Small intestine (tissue), 16 donors: ENCODE measurements at places on chromosomes 16 and 17. TPM values are rescaled to one million over a fixed set of nuclear protein-coding genes. Genes with fewer than 3 reads are reported as not detected.
A peak's percentile ranks its signal among the peaks of the same experiment; 100 is the strongest.

DNA sequence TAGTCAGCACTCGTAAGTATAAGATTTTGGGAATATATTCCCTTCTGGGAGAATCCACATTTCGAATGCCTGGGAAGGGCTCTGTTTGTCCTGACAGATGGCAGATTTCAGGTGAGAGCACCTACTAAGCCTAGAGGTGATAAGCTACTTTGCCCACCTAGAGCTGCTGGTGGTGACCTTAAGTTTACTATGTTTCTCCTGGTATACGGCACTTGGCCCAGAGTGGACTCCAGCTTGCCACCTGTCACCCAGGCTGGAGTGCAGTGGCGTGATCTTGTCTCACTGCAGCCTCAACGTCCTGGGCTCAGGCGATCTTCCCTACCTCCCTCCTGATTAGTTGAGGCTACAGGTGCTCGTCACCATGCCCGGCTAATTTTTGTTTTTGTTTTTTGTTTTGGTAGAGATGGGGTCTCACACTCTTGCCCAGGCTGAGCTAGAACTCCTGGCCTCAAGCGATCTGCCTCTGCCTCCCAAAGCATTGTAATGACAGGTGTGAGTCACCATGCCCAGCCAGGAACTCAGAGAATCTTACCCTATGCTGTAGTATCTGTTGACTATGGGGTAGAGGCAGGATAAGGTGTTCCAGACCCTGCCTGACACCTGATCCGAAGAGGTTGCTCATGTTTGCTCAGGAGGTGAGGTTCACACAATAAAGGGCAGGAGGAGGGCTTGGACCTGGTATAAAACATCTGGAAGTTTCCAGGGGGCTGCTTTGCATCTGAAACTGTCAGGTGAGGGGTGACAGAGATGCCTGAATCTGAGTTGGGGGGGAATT is at the start of gene ZG16:
TSS of gene ZG16 (plus strand) at position 681 of the 775 bp plus-strand sequence. CDS start 1,011 bp downstream, outside the sequence.
- peak; percentile 59 for DNase-seq
- no peaks in the 10 kb centered on the region for H3K4me1 ChIP-seq
- no peak within 1 kb of the TSS for H3K27ac ChIP-seq
- no peaks in the 10 kb centered on the region for H3K27me3 ChIP-seq
- no peak within 1 kb of the TSS for H3K4me3 ChIP-seq

GRCh38 chr16:66574081-66574480 is 5.2 kb upstream of the CMTM2 start:
- no peak overlapping the region for H3K27ac ChIP-seq
- H3K27me3 ChIP-seq = peaks cover 12% of the 10 kb centered on the region
- no peaks in the 10 kb centered on the region for H3K4me1 ChIP-seq
- H3K36me3 ChIP-seq = no peaks in the 10 kb centered on the region
- no peak overlapping the region for H3K4me3 ChIP-seq
- no peak for DNase-seq

- no peak overlapping the region for H3K4me3 ChIP-seq
- no peak overlapping the region for H3K27ac ChIP-seq
- no peak for DNase-seq
- H3K4me1 ChIP-seq = peaks cover 2% of the 10 kb centered on the region
- no peaks in the 10 kb centered on the region for H3K27me3 ChIP-seq
Measured at GRCh38 chr17:39647256-39647655, 10.3 kb downstream of the STARD3 start.

- H3K4me3 ChIP-seq = no peak overlapping the region
- no peaks in the 10 kb centered on the region for H3K4me1 ChIP-seq
- no peaks in the 10 kb centered on the region for H3K36me3 ChIP-seq
- no peak overlapping the region for H3K27ac ChIP-seq
- peaks cover 2% of the 10 kb centered on the region for H3K27me3 ChIP-seq
- DNase-seq = no peak
Measured at GRCh38 chr17:74042744-74043486, 160.6 kb upstream of the RPL38 start.

- DNase-seq = no peak
- no peak overlapping the region for H3K4me3 ChIP-seq
- H3K36me3 ChIP-seq = no peaks in the 10 kb centered on the region
- no peaks in the 10 kb centered on the region for H3K4me1 ChIP-seq
- no peak overlapping the region for H3K27ac ChIP-seq
Measured at GRCh38 chr17:5127910-5128309, 12.1 kb downstream of the USP6 start.

- H3K36me3 ChIP-seq = no peaks in the 10 kb centered on the region
- H3K27ac ChIP-seq = no peak within 1 kb of the TSS
- peak; percentile 71 for DNase-seq
Measured at GRCh38 chr16:72172105-72173034, at the start of gene PMFBP1. Gene PMFBP1, minus strand, starts transcription at chr16:72172155. Its CDS starts 947 bp downstream, at chr16:72171208.

GRCh38 chr16:68128577-68129305 is 43.6 kb downstream of the NFATC3 start:
- peaks cover 2% of the 10 kb centered on the region for H3K36me3 ChIP-seq
- no peaks in the 10 kb centered on the region for H3K4me1 ChIP-seq
- H3K27ac ChIP-seq = no peak overlapping the region
- H3K4me3 ChIP-seq = no peak overlapping the region
- H3K27me3 ChIP-seq = no peaks in the 10 kb centered on the region

- H3K36me3 ChIP-seq = no peaks in the 10 kb centered on the region
- DNase-seq = no peak
- no peak overlapping the region for H3K27ac ChIP-seq
- no peak overlapping the region for H3K4me3 ChIP-seq
- H3K27me3 ChIP-seq = no peaks in the 10 kb centered on the region
- H3K4me1 ChIP-seq = no peaks in the 10 kb centered on the region
Measured at GRCh38 chr16:24208710-24209109, 47.4 kb upstream of the CACNG3 start.

GRCh38 chr16:72189865-72190371 is 18.0 kb upstream of the PMFBP1 start:
- H3K4me1 ChIP-seq = no peaks in the 10 kb centered on the region
- no peaks in the 10 kb centered on the region for H3K36me3 ChIP-seq
- no peak overlapping the region for H3K27ac ChIP-seq
- H3K4me3 ChIP-seq = no peak overlapping the region
- no peak for DNase-seq
- H3K27me3 ChIP-seq = no peaks in the 10 kb centered on the region

DNA sequence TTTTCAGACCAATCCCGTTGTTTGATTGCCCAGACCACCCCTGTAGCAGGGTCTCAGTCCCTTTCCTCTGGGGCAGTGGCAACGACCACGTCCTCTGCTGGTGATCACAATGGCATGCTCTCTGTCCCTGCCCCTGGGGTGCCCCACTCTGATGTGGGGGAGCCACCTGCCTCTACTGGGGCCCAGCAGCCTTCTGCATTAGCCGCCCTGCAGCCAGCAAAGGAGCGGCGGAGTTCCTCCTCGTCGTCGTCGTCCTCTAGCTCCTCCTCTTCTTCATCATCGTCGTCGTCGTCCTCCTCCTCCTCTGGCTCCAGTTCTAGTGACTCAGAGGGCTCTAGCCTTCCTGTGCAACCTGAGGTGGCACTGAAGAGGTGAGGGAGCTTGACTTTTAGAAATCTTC is 9.2 kb downstream of the ELOB start:
- no peaks in the 10 kb centered on the region for H3K27me3 ChIP-seq
- DNase-seq = no peak
- H3K4me3 ChIP-seq = no peak overlapping the region
- H3K27ac ChIP-seq = no peak overlapping the region

DNA sequence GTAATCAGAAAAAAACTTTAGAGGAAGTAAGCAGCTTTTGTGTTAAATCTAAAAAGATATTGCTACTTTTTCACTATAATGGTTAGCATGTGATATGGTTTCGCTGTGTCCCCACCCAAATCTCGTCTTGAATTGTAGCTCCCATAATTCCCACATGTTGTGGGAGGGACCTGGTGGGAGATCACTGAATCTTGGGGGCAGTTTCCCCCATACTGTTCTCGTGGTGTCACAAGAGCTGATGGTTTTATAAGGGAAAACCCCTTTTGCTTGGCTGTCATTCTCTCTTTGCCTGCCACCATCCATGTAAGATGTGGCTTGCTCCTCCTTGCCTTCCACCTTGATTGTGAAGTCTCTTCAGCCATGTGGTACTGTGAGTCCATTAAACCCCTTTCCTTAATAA is 117.1 kb downstream of the KCNJ2 start:
- H3K4me1 ChIP-seq = no peaks in the 10 kb centered on the region
- H3K4me3 ChIP-seq = no peak overlapping the region
- H3K27ac ChIP-seq = no peak overlapping the region
- H3K36me3 ChIP-seq = no peaks in the 10 kb centered on the region
- no peaks in the 10 kb centered on the region for H3K27me3 ChIP-seq

DNA sequence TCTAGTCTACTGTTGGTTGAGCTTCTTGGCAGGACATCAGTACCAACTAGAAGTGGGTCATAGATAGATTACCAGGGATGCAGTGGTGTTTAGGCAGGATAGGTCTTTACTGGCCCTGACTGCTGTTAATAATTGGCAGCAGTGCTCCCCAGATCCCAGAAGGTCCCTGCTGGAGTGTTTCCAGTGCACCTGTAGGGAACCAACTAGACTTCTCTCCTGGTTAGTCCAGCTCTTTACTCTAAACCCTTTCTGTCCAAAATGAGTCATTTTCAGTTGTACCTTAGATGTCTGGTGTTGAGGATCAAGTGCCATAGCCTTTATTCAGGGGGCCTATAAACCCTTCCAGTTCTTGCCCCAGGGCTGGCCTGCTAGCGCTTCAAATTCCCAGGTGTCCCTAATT is 8.7 kb downstream of the POLR2C start:
- DNase-seq = no peak
- H3K4me3 ChIP-seq = no peak overlapping the region
- peaks cover 10% of the 10 kb centered on the region for H3K4me1 ChIP-seq
- H3K27me3 ChIP-seq = no peaks in the 10 kb centered on the region
- H3K27ac ChIP-seq = peak overlapping the region; percentile 75

DNA sequence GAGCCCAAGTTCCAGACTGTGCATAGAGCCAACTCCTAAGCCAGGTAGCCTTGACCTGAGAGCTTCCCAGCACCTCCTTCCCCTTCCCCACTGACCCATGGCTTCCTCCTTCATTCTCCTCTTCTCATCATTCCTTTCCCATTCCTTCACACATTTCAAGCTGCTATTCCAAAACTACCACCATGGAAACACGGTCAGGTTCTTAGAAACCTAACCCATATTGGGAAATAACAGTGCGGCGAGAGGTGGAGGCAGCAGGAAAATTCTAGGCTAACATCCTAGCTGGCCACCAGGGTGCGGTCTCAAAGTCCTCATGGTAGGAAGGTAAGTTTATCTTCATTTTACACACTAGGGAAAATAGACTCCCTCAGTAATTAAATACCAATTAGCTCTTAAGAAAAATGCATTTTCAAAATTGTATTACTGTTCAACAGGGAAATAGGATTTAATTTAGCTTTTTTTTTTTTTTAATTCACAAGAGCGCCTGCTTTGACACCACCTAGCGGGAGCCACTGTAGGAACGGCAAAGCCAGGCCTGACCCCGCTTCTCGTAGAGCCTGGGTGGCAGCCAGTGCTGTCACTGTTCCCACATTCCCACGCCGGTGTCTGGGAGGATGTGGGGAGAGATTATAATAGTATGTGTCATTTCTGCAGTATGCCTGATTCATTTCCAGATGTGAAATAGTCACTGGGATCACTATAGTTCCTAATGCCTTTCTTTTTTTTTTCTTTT is 14.0 kb upstream of the SPHK1 start:
- no peaks in the 10 kb centered on the region for H3K27me3 ChIP-seq
- no peak overlapping the region for H3K4me3 ChIP-seq
- no peaks in the 10 kb centered on the region for H3K36me3 ChIP-seq
- H3K27ac ChIP-seq = no peak overlapping the region
- no peak for DNase-seq

- no peaks in the 10 kb centered on the region for H3K27me3 ChIP-seq
- no peaks in the 10 kb centered on the region for H3K36me3 ChIP-seq
- no peak for DNase-seq
Measured at GRCh38 chr17:40915199-40915661, 22.2 kb downstream of the KRT23 start.

GRCh38 chr17:69477204-69477902 is 62.9 kb downstream of the MAP2K6 start:
- peaks cover 17% of the 10 kb centered on the region for H3K4me1 ChIP-seq
- H3K4me3 ChIP-seq = no peak overlapping the region
- H3K27me3 ChIP-seq = no peaks in the 10 kb centered on the region
- peak overlapping the region; percentile 60 for H3K27ac ChIP-seq
- no peaks in the 10 kb centered on the region for H3K36me3 ChIP-seq

DNA sequence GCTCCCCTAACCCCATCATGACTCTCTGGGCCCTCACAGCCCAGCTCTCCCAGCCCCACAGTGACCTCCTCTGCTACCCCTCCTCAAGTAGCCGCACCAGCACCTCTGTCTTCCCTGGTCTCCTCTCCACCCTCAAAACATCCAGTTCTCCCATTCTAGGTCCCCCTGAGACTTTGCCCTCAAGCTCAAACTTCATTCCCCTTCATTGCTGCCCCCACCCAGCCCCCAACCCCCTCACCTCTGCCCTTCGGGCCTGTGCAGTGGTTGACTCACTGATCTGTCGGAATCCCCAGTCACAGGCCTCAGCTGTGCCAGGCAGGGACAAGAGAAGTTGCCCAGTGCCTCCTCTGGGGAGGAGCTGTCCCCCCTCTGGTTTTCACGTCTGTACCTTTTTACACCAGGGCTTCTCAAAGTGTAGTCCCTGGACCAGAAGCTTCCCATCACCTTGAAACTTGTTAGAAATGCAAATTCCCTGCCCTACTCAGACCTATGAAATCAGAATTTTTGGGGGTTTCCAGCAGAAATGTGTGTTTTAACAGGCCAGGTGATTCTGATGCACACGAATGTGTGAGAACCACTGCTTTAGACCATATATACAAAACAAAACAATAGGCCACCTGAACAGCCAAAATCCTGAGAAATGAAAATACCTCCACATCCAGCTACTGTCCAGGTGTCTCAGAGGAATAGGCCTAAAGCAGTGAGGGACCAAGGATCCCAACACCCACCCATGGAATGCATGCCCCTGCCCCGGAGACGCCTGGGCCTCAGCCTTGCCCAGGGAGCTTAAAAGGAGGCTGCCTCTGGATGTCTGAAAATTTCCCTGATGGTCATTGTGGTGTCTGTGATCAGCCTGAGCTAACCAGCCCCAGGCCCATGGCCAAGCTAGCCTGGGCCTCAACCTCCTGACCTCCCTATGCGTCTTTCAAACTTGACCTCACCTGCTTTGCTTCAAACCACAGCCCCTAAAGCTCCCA is 853 bp upstream of the DOK4 start:
- H3K27me3 ChIP-seq = no peaks in the 10 kb centered on the region
- no peak for DNase-seq
- no peak overlapping the region for H3K27ac ChIP-seq
- peaks cover 7% of the 10 kb centered on the region for H3K4me1 ChIP-seq
- no peak overlapping the region for H3K4me3 ChIP-seq

Gene MNT
- 18.9 TPM for polyA plus RNA-seq

Gene LYZL6
- polyA plus RNA-seq = not detected
